ENCODE measurements at places on chromosomes 12 and 14.

DNA sequence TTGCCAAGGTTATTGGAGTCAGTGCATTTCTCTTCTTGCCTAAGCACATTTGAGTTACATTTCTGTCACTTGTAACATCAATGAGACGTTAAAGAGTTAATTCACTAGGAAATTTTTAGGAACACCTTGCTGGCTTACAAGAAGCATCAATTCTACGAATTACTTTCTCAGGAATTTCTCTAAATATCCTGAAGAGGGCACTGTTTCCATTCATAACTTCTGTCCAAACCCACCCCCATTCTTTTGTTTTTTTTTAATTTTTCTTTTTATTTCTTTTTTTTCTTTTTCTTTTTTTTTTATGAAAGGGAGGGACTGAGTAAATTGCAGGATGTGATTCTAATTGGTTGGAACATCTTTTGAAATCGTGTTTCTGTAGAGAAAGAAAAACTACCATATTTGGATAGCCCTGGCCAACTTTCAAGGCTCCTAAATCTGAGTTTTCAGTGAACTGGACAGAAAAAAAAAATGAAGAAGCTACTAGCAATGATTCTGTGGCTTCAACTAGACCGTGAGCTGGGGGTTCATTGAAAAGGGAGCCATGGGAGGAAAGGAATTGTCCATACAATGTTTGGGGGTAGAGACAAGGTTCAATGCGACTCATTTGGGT, 285.3 kb downstream of the DAD1 start:
- no peak for DNase-seq

GRCh38 chr14:70585231-70585630, 15.2 kb downstream of the MED6 start:
- no peak for DNase-seq

- DNase-seq = no peak
These were observed 718.0 kb downstream of the C12orf50 start for GRCh38 chr12:87311206-87311605.

GRCh38 chr12:116416166-116416565, 138.7 kb upstream of the MED13L start:
- DNase-seq = no peak

DNA sequence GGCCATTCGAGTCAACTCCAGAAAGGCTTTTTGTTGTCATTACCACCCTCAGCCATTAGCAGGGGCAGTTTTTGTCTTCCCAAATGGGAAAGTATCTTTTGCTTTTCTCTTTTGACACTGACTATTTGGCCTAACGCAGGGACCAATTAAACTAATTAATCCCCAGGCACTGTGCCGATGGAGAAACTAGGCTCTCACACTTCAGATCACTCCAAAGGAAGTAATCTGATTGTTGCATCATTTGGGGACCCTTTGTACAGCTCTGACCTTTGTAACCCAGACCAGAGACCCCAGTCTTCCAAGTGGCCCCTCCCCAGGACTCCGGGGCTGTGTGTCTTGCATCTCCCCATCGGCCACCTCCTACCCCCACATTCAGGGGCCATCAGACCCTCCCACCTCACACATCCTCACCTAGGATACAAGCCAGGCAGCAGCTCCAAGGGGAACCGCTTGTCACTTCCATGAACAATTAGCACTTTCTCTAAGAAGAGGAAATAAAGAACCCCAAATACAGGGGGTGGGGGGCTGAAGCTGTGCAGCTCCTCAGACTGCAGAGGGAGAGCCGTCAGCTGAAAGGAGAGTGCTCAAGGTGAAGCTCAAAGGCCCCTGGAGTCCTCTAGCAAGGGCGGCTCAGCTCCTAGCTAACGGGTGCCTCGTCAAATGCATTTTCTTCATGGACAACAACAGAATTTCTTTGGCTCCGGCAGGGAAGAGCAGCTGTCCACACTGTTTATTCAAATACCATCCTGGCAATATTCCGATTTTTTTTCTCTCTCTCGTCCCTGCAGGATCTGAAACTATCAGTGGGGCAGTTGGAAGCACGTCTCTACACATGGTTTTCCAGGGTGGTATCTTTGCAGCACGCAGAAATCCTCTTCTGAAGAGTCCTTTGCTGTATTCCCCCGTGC, 64.3 kb upstream of the DIO3 start:
- DNase-seq = no peak

- DNase-seq = no peak
These were observed 69.6 kb downstream of the NT5DC3 start for GRCh38 chr12:103771466-103771865.

DNA sequence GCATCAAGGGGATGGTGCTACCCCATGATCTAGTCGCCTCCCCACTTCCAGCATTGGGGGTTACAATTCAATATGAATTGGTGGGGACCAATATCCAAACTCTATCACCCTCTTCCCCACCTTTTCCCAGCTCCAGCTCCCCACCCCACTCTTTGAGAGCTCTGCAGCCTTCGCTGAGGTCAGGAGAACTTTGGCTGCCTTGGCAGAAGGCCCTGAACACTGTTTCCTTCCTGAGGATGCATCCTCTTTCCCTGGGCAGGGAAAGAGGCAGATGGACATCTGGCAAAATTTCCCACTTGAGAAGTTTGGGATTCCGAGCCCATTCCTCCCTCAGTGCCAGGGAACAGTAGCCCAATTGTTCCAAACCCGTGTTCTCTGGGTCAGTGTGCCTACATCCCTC, 169.1 kb downstream of the TSPAN9 start:
- DNase-seq = no peak

- no peak for DNase-seq
These were observed 536.3 kb upstream of the CCDC196 start for GRCh38 chr14:65949711-65950516.

DNA sequence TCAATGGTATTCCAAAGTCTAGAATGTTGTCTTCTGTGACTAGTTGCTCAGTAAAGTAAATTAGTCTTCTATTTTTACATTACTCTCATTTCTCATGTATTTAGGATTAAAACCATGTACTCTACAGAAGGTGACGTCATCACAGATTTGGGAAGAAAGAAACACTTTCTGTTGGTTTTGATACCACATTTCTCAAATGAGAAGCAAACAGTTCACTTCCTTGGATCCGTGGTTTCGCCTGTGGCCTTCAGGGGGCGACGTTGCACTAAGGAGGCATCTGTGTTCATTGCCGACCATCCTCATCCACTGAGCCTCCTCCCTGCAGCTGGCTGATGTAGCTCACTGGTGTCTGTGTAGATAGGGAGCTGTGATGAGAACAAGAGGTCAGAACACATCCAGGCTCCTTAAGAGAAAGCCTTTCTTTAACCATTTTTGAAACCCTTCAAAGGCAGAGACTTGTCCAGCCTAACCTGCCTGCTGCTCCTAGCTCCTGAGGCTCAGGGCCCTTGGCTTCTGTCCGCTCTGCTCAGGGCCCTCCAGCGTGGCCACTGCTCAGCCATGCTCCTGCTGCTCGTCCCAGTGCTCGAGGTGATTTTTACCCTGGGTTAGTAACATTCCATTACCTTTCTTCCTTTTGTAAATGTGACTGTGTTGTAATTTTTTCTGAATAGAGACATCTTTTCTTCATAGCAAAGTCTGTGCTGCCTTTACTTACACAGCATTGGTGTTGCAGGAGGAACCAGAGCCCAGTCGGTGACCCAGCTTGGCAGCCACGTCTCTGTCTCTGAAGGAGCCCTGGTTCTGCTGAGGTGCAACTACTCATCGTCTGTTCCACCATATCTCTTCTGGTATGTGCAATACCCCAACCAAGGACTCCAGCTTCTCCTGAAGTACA, 220.6 kb upstream of the OR4E1 start:
- no peak for DNase-seq

GRCh38 chr14:54606178-54606577, 39.2 kb downstream of the SAMD4A start:
- no peak for DNase-seq

- DNase-seq = no peak
These were observed 58.3 kb downstream of the CAND1 start for GRCh38 chr12:67327466-67327865.

GRCh38 chr14:72675126-72675525, 218.8 kb downstream of the DPF3 start:
- DNase-seq = no peak

DNA sequence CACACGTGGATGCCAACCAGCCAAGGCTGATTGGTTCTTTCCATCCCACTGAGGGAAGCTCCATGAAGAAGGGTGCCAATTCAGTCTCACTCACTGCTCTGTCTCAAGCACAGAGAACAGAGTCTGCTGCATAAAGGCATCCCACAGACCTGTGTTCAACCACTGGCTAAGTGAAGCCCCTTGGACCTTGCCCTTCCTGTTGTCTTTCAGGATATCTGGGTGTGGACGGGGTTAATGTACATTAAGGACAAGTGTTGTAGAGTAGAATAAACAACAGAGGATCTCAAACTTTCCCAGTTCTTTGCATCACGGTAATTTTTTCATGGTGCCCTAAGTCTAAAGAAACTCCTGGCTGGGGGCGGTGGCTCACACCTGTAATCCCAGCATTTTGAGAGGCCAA, 33.1 kb upstream of the GPATCH2L start:
- no peak for DNase-seq

GRCh38 chr14:33904609-33905008, 46.3 kb downstream of the EGLN3 start:
- DNase-seq = no peak

- no peak for DNase-seq
These were observed 13.3 kb downstream of the BEST3 start for GRCh38 chr12:69685810-69686209.

GRCh38 chr14:105879867-105880561, 353.6 kb downstream of the TMEM121 start:
- no peak for DNase-seq

DNA sequence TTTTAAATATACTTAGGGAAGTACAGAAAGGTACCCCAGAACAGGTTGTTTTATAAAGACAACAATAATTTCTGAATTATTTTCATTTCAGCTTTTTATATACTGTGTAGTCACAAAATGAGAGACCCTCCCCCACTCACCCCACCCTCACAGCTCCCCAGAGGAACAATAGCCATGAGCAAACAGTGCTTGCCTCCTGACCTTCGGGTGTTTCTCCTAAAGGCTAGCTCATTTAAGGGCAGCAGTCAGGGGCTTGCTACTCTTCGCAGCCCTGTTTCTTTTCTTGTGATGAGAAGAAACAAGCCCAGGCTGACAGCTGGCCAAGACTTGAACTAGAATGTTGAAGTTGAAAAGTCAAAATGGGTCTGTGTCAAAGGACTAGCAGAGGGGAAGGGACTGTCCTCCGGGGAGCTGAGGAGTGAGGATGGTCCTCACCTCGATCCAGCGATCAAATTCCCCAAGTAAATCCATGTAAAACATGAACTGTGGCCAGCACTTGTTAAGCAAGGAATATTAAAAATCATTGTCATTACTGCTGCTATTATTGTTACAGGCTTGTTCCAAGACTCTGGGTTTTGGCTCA, 133.8 kb upstream of the ARHGAP5 start:
- DNase-seq = no peak

DNA sequence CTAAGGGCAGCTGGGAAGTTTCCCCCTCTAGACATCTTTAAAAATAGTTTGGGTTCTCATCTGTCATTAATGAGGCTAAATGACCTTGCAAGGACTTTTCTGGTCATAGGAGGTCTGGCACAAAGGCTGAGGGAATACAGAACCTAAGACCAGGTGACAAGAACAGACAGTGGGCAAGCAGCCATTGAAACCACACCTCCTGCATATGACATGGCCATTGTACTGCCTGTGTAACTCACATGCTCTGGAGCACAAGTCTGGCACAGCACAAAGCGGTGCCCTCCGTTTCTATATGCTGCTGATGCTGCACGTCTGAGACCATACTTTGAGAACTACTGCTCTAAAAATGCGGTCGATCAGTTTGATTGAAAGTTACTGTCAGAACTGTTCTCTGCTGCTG, 143.3 kb downstream of the APAF1 start:
- no peak for DNase-seq

DNA sequence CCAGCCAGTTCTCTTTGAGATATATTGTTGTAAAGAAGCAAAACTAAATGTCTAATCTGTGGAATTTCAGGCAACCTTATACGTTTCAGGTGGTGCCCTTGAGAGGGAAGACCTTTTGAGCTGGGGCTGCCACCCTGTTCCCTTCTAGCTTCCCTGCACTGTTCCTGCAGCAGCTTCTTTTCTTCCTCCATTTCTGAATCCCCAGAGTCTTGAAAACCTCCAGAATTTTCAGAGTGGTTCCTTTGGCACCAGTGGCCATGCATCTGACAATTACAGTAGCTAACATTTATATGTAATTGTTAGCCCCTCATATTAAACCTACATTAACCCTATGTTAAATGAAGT, 271.3 kb downstream of the ZFP36L1 start:
- DNase-seq = no peak

GRCh38 chr14:97268097-97268496, 470.9 kb downstream of the VRK1 start:
- DNase-seq = no peak

- no peak for DNase-seq
These were observed 14.3 kb downstream of the AGAP2 start for GRCh38 chr12:57724003-57724935.

- no peak for DNase-seq
These were observed 2.5 kb downstream of the SLC7A7 start for GRCh38 chr14:22812744-22813143.

GRCh38 chr12:54975875-54976274, 8.7 kb downstream of the TESPA1 start:
- no peak for DNase-seq

DNA sequence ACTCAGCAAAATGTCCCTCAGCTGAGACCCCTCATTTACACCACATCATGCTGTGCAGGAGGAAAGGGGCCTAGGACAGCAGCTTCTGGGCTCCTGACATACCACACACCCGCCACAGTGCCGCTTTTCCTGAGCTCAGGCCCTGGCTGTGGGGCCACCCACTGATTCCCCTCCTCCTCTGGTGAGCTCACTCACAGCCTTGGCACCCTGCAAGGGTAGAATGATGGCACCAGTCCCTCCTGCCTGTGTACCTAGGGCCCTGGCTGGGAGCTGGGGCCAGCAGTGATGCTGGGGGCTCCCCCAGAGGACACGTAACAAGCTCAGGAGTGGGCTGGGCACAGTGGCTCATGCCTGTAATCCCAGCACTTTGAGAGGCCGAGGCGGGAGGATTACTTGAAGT, 44.4 kb downstream of the PLEKHD1 start:
- DNase-seq = no peak

DNA sequence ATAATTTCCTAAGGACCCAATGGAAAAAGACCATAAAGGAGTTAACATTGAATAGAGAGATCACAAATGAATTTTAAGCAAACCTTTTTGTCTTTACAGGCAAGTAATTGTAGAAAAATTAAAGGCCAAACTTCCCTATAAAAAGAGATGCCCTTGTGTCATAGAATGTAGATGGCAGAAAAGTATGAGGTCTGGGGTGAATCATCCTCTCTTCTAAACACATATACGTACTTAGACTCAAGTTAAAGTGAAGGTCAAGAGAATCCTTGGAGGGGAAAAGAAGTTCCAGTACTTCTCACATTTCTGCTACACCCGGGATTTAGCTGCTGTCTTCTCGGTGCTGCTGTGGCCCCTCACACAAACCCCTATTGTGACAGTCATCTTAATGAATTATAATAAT, 116.2 kb upstream of the ARID2 start:
- DNase-seq = no peak

Data from cortex of kidney (tissue), 1 donor.